ENCODE measurements at places on chromosomes 3 and 15.
A peak's percentile ranks its signal among the peaks of the same experiment; 100 is the strongest.

DNA sequence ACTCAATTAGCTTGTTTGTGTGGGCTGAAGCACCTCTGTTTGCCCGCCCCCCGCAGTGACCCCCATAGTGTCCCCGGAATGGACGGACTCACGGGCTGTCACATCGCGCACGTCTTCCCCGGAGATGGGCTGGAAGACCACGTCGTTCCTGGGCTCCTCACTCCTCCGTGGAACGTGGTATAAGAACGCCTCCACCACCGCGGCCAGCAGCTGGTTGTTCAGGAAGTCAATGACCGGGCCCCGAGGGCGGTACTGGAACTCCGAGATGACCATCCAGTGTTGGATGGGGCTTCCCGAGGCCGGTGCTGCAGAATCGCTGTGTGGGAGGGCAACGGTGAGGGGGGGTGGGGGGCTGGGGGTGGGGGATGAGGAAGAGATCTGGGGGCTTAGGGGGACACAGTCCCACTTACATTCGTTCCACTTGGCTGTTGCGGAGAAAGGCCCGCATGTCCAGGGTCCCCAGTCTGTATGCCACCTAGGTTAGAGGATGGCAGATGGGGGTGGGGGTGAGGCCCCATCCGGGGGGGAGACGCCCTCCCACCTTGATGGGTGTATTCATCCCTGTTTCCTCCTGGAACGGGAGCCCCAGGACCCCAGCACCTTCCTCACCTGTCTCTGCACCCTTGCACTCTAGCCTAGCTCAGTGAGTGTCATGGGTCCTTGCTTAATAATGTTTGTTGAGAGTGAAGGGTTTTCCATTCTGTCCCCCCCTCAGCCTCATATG, 30.2 kb downstream of the MUC20 start:
- no peak for DNase-seq

DNA sequence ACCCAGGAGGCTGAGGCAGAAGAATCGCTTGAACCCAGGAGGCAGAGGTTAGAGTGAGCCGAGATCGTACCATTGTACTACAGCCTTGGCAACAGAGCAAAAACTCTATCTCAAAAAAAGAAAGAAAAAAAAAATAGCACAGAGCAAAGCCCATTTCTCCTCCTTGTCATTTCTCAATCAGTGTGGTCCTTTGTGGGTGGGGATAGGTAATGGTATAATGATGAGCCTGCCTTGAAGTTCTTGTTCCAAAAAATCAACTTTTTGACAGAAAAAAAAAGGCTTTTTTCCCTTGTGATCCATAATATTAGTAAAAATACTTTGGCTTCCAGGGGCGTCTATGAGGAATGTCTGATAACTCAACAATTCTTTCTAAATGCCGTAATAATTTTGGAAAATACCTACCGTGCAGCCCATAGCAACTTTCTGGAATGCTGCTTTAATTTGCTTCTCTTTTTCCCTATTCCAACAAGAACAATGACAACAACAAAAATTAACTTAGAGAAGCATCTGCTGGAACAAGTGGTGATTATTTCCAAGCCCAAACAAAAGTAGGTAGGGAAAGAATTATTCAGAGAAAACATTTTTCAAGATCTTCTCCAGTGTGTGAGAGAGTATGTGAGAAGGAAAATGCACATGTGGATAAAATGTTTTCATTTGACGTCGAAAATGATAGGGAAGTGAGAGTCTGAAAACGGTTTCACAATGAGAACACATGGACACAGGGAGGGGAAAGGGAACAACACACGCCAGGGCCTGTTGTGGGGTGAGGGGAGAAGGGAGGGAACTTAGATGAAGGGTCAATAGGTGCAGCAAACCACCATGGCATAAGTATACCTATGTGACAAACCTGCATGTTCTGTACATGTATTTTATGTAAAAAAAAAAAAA, 337.8 kb downstream of the RBMS3 start:
- DNase-seq = no peak

GRCh38 chr15:100918690-100919480, at the start of gene LRRK1:
LRRK1 (plus strand) TSS chr15:100919357; CDS start chr15:100924633, 5,276 bp downstream.
- DNase-seq = no peak

DNA sequence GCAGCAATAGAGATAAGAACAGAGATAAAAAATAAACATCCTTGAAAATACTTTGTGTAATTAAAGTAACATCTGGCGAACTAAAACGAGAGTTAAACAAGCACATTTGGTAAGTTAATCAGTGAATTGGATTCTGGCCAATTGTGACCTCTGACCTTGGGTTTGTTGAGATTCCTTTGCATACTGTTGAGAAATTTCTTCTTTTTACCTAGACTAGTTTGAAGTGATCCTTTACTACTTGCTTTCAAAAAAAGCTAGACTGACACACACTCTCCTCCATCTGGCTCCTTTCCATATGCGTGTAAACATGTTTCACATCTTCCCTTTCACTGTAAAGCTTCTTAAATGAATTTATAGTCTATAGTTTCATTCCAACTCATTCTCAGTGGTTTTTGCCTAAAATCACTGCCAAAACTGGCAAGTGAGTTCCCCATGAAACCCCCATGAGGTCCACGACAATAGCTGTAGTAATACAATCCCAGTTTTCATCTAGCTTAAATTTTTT, 17.3 kb upstream of the GBE1 start:
- DNase-seq = no peak

GRCh38 chr15:57309856-57310760, 66.2 kb upstream of the CGNL1 start:
- DNase-seq = no peak

- no peak for DNase-seq
Observed at GRCh38 chr3:10723991-10724390, 92.0 kb upstream of the SLC6A11 start.

GRCh38 chr15:35885870-35886269, 339.9 kb upstream of the DPH6 start:
- DNase-seq = no peak

DNA sequence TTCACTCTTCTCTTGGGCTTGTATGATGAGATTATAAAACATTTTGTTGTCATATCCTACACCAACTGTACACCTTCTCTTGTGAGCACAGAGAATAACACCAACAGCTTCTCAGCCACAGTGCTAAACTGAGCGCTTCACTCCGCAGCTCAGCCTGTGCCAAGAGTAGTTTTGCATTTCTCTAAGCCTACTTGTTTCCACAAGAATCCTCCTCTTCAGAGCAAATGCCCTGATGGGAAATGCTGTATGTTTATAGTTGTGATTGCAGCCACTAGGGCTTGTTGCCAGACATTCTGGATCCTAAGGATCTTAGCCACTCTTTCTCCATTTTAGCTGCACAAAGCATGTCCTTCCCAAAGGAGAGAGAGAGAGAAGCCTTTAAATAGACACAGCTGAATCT, 138.8 kb upstream of the PLXND1 start:
- DNase-seq = no peak

DNA sequence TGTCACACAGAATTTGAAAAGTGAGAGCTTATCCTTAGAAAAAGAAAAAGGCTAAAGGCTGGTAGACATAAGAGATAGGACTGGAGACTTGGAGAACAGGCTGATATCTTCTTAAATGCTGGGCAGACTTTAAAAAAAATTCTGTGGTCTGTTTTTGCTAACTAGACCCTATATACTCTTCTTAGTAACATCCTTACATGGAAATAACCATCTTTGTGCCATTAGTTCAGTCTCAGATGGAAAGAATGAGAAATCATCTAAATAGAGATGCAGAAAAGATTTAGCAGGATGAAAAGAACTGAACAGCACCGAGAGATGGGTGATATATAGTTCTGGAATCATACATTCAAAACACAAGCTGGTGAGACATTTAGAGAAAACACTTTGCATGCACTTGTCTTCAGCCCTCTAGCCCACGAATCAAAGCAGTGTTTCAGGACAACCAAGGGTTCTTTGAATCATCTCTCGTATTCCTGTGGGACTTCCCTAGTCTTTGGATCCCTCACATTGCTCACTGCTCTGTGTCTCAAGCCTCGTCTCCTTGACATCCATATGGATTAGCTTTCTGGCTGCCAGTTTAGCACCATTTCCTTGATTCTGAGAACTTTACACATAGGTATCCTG, 93.0 kb upstream of the LYSMD4 start:
- peak; percentile 5 for DNase-seq

DNA sequence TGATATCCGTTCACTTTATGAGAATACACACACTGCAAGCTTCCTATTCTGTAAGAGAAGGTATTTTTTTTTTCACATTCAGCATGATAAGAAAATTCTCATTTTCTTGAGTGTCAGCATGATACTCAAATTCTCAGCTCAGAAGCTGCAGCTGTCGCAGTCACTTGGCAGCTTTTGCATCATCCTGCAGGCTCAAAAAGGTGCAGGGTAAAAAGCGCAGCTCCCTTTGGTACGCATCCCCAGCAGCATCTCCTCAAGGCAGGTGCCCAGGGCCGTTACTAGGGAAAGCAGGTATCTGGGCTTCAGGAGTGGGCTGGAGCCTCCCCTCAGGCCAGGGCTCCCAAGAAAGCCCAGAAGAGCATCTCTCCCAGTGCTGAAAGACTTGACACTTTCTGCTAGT, 22.3 kb downstream of the LNP1 start:
- no peak for DNase-seq

DNA sequence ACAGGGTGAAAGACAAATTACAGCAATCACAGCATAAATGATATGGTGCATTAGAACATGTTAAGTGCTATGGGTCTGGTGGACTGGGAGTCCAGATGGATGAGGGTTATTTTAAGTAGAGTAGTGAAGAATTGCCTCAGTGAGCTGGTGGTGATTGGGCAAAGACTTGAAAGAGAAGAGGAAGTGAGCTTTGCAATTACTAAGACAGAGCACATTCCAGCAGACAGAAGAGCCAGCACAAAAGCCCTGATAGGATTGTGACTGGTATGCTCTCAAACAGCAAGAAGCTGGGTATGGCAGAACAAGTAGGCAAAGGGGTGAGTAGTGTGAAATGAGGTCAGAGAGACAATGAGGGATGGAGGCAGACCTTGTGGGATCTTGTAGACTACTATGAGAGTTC, 2.1 kb upstream of the ACKR4 start:
- no peak for DNase-seq

DNA sequence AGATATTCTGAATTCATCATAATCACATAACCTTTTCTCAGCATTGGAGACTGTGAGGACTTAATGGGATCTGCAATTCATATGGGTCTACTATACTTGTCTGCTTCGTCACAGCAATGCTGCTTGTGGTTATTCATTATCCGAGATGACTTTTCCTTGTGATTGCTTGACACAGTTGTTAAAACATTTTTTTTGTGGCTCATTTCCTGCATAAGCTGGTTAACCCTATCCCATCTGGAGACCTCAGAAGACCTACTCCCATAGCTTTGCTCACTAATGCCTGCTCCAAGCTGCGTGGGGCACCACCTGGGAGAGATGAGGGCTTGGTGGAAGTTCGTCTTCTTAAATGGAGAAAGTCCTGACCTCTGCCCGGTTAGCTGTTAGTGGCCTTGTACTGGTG, 360.8 kb downstream of the CHST2 start:
- DNase-seq = no peak

DNA sequence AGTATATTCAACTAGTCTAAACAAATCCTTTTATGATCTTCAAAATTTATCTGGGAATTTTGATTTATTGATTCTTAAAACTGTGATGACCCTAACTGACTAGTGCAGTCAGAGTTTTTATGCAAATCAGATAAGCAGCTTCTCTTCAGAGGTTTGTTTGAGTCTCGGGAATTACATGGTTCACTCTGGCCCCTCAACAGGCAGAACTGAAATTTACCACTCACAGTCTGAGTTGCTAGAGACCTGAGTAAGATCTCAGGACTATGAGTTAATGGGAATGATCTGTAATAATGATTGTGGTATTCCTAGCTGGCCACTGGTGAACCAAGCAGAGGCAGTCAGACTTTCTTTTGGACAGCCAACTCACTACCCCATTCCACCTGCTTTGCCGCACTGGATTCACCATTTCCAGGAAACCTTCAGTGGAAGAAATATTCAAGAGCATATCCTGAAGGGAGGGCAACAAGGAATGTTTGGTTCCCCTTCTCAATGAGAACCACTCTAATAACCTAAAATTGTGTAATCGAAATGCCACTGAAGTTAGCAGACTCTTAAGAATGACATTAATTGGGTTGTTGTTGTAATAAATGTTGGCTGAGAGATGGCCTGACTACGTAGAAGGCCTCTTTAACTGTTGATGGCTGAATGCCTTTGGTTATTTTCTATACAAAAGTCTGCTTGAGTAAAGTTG, 11.5 kb upstream of the DNAJC13 start:
- no peak for DNase-seq

Data from stimulated activated CD4-positive, alpha-beta T cell treated with anti-CD3 and anti-CD28 coated beads, Interleukin-2, amount 100 ng/mL, for 24 hours (primary cell).